ENCODE measurements at places on chromosomes 11 and 22. TPM values are rescaled to one million over a fixed set of nuclear protein-coding genes. Genes with fewer than 3 reads are reported as not detected.

DNA sequence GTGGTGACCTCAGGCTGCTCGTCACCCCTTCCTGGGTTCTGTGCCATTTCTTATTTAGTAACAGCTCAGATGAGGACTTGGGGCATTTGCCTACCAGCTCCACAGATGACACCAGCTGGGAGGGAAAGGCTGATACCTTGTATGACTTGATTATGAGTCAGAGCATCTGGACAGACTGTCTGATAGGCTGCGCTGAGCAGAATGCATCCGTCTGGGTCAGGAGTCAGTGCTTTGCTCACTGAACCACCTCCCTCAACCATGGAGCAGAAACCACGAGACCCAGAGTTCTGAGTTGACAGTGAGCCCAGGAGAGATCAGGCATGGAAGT, 6.8 kb downstream of the ST14 start:
- no peak for DNase-seq

MS4A4A gene
- 4.6 TPM for polyA plus RNA-seq

GRCh38 chr22:17130199-17130598, 9.0 kb upstream of the TMEM121B start:
- DNase-seq: no peak

DNA sequence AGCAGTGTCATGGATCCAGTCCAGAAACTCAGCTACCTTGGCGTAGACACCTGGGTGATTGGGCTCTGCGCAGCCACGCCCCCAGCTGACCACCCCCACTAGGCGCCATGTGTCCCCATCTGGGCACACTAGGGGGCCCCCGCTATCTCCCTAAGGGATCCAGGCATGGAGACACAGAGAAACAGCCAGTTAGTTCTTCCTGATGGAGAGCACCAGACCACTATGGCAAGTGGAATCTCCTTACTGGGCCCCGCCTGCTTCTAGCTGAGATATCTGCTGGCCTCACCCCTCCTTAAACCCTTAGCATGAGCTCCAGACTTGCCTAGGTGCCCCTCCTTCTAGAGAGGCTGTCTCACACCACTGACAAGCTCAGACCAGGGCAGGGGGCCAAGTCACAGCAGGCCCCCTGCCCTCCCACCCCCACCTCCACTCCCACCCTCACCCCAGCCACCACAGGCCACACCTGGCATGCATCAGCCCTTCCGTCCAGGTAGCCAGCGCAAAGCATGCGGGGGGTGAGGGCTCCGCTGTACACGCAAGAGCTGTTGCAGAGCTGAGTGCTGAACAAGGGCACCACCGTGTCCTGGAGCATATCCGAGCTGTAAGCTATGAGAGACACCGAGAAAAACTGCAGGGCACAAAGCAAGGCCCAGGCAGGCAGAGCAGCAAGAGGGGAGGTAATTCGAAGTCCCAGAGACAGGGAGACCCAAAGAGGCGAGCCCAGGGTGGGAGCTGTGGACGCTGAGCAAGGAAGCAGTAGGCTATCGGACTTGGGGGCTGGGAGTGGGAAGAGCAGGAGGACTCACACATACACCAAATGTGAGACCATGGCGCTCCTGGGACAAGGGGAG, 16.1 kb downstream of the TMPRSS5 start:
- DNase-seq: no peak

- DNase-seq: no peak
Measured at GRCh38 chr11:45180179-45180847, 33.9 kb downstream of the PRDM11 start.

DNA sequence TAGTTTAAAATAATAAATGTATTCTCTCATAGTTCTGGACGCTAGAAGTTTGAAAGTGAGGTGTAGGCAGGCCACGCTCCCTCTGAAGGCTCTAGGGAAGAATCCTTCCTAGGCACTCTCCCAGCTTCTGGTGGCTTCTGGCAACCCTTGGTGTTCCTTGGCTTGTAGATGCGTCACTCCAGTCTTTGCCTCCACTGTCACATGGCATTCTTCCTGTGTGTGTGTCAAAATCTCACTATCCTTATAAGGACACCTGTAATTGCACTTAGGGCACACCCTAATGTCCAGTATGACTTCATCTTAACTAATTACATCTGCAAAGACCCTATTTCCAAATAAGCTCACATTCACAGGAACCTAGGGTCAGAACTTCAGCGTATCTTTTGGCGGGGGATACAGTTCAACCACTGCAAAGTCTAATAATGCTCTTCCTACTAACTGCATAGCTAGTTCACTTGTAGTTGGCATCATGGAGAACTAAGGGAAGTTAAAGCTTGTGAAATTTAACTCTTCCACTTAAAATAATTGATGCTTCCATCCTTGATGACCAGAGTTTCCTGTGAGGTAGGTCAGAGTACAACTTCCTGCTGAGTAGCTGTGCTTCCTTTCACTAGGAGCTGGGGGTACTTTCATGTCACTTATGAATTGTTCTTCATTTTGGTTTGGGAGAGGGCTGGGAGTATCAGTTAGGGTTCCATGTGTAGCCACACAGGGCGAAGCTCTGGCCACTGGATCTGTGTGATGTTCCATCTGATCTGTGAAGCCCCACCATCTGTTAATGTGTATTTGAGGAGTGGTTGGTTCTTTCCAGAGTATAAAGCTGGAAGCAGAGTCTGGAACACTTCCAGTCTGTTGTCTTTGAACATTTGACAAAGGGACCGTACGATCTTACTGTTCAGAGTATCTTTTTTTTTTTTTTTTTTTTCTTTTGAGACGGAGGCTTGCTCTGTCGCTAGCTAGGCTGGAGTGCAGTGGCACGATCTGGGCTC, 10.5 kb downstream of the YWHAH start:
- DNase-seq: no peak

GRCh38 chr11:16603245-16603644, 135.2 kb upstream of the C11orf58 start:
- peak; percentile 2 for DNase-seq

GRCh38 chr11:70183483-70184176, 19.5 kb upstream of the FADD start:
- no peak for DNase-seq

EMID1 gene
- 101 TPM for polyA plus RNA-seq

- DNase-seq: no peak
Measured at GRCh38 chr11:73143126-73143838, 1.2 kb upstream of the FCHSD2 start.

TRIM66 gene
- 2.9 TPM for polyA plus RNA-seq

- DNase-seq: no peak
Measured at GRCh38 chr11:83813296-83813695, 527.1 kb upstream of the CCDC90B start.

MUC6 gene
- 33.0 TPM for polyA plus RNA-seq

- DNase-seq: no peak
Measured at GRCh38 chr11:6625156-6625831, 6.1 kb upstream of the TPP1 start.

DNA sequence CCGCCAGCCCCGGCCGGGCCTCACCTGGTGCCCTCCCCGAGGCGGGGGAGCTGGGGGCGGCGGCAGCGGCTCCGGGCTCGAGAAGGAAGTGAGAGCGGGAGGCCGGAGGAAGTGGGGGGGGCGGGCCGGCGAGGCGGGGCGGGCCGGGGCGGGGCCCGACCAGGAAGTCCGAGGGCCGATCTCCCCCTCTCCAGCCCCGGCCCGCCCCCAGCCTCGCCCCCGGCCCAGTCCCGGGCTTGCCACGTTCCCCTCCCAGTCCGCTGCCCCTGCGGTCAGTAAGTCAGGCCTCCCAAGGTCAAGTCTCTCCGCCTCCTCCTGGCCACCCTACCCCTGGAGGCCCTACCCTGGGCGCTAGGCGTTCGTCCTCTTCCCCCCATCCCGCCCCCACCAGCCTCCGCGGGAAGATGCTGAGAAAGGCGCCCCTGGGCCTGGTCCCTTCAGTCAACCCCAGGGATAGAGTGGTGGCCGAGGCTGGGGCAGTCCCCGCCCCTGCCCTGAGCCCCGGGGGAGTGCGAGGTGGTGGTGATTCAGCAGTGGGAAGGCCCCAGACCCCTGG, at the start of gene RHOG:
TSS of gene RHOG (minus strand) at position 90 of the 556 bp plus-strand sequence. CDS start 12,821 bp downstream, outside the sequence.
- DNase-seq: no peak

- no peak for DNase-seq
Measured at GRCh38 chr11:27427183-27427980, 45.2 kb downstream of the LGR4 start.

All from left renal cortex interstitium (tissue), 4 donors.